ENCODE measurements at places on chromosomes 1 and 21. TPM values are rescaled to one million over a fixed set of nuclear protein-coding genes. Genes with fewer than 3 reads are reported as not detected.

Gene PTGFR
- not detected for total RNA-seq

Gene C8B
- total RNA-seq: not detected

- H3K4me3 ChIP-seq: no peak overlapping the region
- DNase-seq: no peak
- no peak overlapping the region for H3K27ac ChIP-seq
- no peaks in the 10 kb centered on the region for H3K4me1 ChIP-seq
Measured at GRCh38 chr1:175331891-175332290, 139.3 kb upstream of the KIAA0040 start.

DNA sequence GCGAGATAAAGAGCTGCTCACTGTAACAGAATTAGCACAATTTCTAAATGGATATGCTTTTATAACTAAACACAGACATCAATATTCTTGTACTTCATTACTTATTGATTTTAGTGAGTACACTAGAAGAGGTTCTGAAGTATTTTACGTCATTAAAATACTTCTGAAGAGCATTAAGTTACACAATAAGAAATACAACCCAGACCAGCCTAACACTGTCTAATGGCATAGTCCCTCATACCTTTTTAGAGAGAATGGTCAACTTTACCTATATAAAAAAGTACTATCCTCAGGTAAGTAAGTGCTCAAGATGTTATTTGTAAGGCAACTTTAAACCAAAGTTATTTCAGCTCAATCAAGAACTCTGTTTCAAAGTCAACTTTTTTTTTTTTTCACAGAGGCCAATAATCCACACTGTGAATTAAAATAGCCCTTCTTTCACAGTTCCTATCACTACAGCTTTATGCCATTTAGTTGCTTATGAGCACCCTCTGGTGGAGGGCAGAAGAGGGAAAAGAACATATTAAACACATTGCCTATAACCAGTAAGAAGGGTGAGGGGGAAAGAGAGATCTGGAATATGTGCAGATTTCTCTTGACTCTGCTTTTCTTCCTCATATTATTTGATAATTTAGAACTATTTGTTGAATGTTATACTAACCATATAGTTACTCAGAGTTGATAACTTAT lies 182.1 kb upstream of the DMRTA2 start:
- peak; percentile 33 for DNase-seq
- H3K4me1 ChIP-seq: no peaks in the 10 kb centered on the region
- H3K27ac ChIP-seq: no peak overlapping the region
- H3K4me3 ChIP-seq: no peak overlapping the region
- no peaks in the 10 kb centered on the region for H3K27me3 ChIP-seq

Gene STIL
- 22.8 TPM for total RNA-seq

Measured in activated CD8-positive, alpha-beta T cell treated with anti-CD3 and anti-CD28 coated beads for 36 hours (primary cell).